ENCODE measurements at places on chromosomes 1 and 21.

GRCh38 chr21:31580866-31581276 is 78.6 kb upstream of the SOD1 start:
- peak; percentile 3 for DNase-seq

GRCh38 chr1:53678507-53678906 is 60.5 kb downstream of the GLIS1 start:
- no peak for DNase-seq

- no peak for DNase-seq
These were observed 250.9 kb upstream of the PBX1 start for GRCh38 chr1:164308101-164308500.

DNA sequence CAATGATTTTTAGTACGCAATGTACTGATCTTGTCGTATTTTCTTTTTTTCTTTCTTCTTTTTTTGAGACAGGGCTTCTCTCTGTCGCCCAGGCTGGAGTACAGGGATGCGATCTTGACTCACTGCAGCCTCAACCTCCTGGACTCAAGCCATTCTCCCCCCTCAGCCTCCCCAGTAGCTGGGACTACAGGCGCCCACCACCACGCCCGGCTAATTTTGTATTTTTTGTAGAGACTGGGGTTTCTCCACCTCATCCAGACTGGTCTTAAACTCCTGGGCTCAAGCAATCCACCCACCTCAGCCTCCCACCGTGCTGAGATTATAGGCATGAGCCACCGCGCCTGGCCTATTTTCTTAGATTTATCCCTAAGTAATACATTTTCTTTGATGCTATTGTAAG is 43.9 kb upstream of the COL6A2 start:
- no peak for DNase-seq

DNA sequence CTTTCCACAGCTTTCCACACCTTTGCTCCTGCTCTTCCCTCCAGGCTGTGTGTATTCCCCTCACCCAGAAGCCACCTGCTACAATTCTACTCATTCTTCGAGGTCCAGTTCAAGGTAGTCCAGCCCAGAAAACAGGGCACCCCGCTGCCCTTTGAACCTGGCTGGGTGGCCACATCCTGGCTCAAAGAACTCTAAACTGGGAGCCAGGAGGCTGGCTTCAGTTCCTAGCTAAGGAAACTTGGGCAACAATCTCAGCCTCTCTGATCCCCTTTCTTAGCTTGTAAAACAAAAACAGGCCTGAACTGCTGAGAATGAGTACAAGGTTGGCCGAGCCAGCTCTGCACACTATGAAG is 4.7 kb downstream of the EDN2 start:
- no peak for DNase-seq

GRCh38 chr1:32898958-32899357 is 2.2 kb downstream of the TMEM54 start:
- no peak for DNase-seq

- DNase-seq, result no peak
These were observed 169.3 kb upstream of the USP25 start for GRCh38 chr21:15560383-15561056.

- no peak for DNase-seq
These were observed 37.2 kb downstream of the LRRC8C start for GRCh38 chr1:89670163-89670562.

Data from GF-D8 (cell line).